T47D (cell line): ENCODE measurements at places on chromosomes 13 and 19.
A peak's percentile ranks its signal among the peaks of the same experiment; 100 is the strongest.

- no peak for DNase-seq
These were observed 476 bp downstream of the C2CD4C start for GRCh38 chr19:408441-408901.

- DNase-seq: no peak
These were observed 667 bp upstream of the MBNL2 start for GRCh38 chr13:97221466-97221865.

- no peak for DNase-seq
These were observed 12.0 kb downstream of the GPX4 start for GRCh38 chr19:1115646-1116420.

GRCh38 chr19:2207991-2208860, 27.9 kb downstream of the PLEKHJ1 start:
- DNase-seq: no peak

- no peak for DNase-seq
These were observed 622 bp downstream of the DNM2 start for GRCh38 chr19:10718205-10719196.

DNA sequence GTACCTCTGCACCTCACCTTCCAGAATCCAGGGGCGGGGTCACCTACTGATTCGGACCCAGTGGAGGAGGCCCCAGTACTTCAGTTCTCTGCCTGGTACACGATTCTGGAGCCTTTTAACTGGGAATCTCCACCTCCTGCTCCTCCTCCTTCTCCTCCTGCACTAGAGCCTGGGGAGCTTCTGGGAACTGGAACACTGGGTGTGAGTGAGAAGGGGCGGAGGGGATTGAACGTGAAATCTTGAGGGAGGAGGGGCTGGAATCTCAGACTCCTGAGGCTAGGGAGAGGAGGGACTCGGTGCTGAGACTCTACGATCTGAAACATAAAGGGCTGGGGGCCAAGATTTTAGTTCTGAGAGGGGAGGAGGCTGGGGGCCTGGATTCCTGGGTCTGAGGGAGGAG, at the start of gene KLK8:
KLK8 (minus strand) TSS at position 90 of the 400 bp plus-strand sequence. CDS start 437 bp downstream, outside the sequence.
- DNase-seq: peak; percentile 71

- no peak for DNase-seq
These were observed 4.0 kb downstream of the LHFPL6 start for GRCh38 chr13:39599012-39599411.
